ENCODE measurements at places on chromosomes 1 and 21.

DNA sequence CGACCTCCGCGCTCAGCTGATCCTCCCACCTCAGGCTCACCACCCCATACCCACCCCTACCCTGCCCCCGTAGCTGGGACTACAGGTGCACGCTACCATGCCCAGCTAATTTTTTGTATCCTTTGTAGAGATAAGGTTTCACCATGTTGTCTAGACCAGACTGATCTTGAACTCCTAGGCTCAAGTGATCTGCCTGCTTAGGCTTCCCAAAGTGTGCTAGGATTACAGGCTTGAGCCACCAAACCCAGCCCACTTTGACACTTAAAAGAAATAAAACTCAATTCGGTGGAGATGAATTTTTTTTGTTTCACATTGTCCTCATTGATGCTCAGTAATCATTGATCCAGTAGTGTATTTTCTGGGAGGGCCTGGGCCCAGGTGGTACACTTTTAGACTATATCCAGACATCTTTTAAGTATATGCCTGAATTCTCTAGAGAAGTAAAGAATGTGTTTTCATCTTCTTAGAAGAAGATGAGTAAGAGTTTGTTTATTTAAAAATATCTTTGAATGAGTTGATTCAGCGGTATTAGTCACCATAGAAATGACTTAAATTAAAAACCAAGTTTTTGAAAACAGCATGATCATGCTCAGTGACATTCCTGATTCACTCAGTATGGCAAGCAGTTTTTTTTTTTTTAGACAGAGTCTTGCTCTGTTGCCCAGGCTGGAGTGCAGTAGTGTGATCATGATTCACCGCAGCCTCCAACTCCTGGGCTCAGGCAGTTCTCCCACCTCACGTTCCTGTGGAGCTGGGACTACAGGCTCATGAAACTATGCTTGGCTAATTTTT lies 57.8 kb downstream of the EPB41 start:
- no peak for DNase-seq

- DNase-seq = no peak
These were observed 740.1 kb downstream of the MATN1 start for GRCh38 chr1:29983321-29983720.

DNA sequence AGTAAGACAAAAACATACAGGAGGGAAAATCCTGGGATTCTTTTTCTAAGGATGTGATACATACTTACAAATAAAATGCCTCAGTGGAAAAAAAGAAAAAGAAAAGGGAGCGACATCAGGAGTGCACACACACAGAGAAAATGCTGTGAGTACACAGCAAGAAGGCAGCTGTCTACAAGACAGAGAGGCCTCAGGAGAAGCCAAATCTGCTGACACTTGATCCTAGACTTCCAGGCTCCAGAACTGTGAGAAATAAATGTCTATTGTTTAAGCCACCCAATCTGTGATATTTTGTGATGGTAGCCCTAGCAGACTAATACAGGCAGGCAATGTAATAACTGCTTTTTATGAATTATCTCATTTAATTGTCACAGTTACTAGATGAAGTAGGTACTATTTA lies 17.0 kb upstream of the TRIM45 start:
- DNase-seq = no peak

DNA sequence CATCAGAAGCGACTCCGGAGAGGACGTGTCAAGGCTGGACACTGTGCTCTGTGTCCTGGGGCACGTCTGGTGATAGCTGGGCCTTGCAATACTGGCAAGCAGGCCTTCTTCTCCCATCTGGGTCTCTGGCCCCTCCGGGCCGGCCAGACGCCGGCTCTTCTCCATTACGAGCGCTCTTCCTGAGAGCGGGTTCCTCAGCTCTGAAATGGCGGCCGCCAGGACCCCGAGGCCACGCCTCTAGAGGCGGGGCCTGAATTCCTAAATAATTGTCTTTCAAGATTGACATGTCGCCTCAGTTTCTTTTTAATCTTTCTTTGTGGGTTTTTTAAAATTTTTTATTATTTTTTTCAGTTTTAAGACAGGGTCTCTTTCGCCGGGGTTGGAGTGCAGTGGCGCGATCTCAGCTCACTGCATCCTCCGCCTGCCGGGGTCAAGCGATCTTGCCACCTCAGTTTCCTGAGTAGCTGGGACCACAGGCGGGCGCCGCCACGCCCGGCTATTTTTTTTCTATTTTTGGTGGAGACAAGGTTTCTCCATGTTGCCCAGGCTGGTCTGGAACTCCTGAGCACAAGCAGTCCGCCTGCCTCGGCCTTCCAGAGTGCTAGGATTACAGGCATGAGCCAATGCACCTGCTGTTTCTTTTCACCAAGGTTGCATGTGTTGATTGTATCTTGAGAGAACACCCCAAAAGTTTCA lies 9.2 kb downstream of the RNF2 start:
- no peak for DNase-seq

- DNase-seq = no peak
These were observed 169.4 kb downstream of the GALNT2 start for GRCh38 chr1:230236301-230237008.

All from NB4 (cell line).